Endothelial cell (in vitro differentiated cells): ENCODE measurements at places on chromosomes 1 and 21. TPM values are rescaled to one million over a fixed set of nuclear protein-coding genes. Genes with fewer than 3 reads are reported as not detected.

TNFRSF4 gene
- 0.80 TPM for total RNA-seq

SLC37A1 gene
- 12.3 TPM for total RNA-seq

EXO5 gene
- 14.8 TPM for total RNA-seq

TNNI3K gene
- not detected for total RNA-seq

DNA sequence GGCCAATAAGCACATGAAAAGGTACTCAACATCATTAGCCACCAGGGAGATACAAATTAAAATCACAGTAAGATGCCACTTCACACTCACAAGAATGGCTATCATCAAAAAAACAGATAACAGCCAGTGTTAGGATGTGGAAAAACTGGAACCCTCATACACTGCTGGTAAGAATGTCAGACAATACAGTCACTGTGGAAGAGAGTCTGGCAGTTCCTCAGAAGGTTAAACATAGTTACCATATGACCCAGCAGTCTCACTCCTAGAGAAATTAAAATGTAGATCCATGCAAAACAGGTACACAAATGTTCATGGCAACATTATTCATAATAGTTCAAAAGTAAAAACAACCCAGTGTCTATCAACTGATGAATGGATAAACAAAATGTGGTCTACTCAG, 33.3 kb downstream of the LDLRAD1 start:
- DNase-seq = no peak
- peaks cover 14% of the 10 kb centered on the region for H3K4me1 ChIP-seq
- H3K4me3 ChIP-seq = no peak overlapping the region
- no peaks in the 10 kb centered on the region for H3K27me3 ChIP-seq

- no peaks in the 10 kb centered on the region for H3K4me1 ChIP-seq
- no peaks in the 10 kb centered on the region for H3K27me3 ChIP-seq
- no peak overlapping the region for H3K27ac ChIP-seq
- DNase-seq = no peak
Measured at GRCh38 chr21:15935530-15935929, 205.7 kb downstream of the USP25 start.

GRCh38 chr21:37373539-37373938, 7.0 kb downstream of the DYRK1A start:
- no peak overlapping the region for H3K27ac ChIP-seq
- no peak for DNase-seq
- H3K4me1 ChIP-seq = peaks cover 55% of the 10 kb centered on the region
- peaks cover 3% of the 10 kb centered on the region for H3K27me3 ChIP-seq
- H3K36me3 ChIP-seq = peaks cover 5% of the 10 kb centered on the region
- no peak overlapping the region for H3K4me3 ChIP-seq

GRCh38 chr1:183180218-183180617, 5.8 kb upstream of the LAMC2 start:
- DNase-seq = no peak

- no peaks in the 10 kb centered on the region for H3K36me3 ChIP-seq
- H3K4me1 ChIP-seq = no peaks in the 10 kb centered on the region
- DNase-seq = no peak
- no peak overlapping the region for H3K4me3 ChIP-seq
- no peak overlapping the region for H3K27ac ChIP-seq
Measured at GRCh38 chr1:47930210-47930840, 66.9 kb downstream of the TRABD2B start.

DNA sequence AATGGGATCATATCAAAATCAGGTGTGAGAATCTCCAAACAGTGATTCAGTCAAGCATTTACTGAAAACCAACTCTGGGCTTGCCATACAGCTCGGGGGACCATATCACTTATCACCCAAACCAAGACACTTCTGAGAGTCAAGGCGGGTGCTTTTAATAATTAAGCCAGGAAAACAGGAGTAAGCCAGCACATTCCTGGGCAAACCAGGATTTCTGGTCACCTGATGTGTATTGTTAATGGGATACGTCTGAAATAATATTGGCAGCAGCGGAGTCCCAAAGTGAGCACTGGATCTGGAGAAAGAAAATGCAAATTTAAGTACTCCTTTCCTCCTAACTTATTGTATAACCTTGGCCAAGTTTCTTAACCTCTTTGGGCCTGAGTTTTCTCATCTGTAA, 17.6 kb downstream of the OSCP1 start:
- no peak overlapping the region for H3K27ac ChIP-seq
- peaks cover 9% of the 10 kb centered on the region for H3K27me3 ChIP-seq
- peaks cover 9% of the 10 kb centered on the region for H3K4me1 ChIP-seq
- H3K36me3 ChIP-seq = peaks cover 27% of the 10 kb centered on the region
- H3K4me3 ChIP-seq = no peak overlapping the region

DNA sequence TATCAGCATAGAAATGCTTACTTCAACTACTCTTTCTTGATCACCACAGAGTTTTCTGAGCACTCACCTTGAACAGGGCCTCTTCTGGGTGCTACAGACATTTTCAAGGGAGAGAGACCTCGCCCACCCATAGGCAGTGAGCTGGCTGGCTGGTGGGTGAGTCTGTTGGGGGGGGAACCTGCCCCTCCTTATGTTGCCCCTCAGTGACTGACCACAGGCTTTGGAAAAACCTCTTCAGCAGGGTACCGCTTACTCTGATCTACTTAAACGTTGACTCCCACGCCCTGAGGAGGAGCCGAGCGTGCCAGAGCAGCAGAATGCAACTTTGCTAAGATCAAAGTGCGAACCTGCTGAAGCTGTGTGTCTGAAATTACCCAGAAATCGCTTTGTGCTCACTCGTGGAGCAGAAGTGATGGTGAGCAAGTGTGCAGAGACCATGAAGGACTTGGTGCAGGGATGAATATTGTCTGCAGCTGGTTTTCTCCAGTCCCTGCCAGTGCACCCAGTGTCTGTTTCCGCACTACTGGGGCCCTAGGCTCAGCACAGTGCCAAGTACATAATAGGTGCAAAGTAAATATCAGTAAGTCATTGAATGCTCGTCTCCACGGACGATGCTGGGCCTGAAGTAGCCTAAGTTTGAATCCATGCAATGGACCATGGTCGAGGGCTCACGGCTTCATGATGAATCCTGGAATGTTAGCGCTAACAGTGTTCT, 158.7 kb upstream of the IRF2BP2 start:
- no peaks in the 10 kb centered on the region for H3K27me3 ChIP-seq
- no peak overlapping the region for H3K27ac ChIP-seq
- H3K4me1 ChIP-seq = peaks cover 41% of the 10 kb centered on the region

DNA sequence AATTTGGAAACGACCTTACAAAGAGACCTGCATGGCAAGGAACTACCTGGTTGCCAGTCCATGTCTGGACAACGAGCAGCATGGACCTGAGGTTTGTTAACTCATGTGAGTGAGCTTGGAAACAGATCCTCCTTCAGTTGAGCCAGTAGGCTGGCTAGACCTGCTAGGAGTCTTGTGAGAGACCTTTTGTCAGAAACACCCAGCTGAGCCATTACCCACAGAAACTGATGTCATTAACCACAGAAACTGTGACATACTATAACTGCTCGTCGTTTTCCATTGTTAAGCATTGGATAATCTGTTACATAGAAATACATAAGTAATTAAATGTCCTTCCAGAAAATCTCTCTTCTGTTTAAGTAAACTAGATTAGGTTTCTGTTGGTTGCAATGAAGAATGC, 211.1 kb upstream of the C21orf91 start:
- no peak overlapping the region for H3K27ac ChIP-seq
- H3K4me3 ChIP-seq = no peak overlapping the region
- no peak for DNase-seq
- H3K4me1 ChIP-seq = no peaks in the 10 kb centered on the region

- peaks cover 20% of the 10 kb centered on the region for H3K36me3 ChIP-seq
- no peak overlapping the region for H3K4me3 ChIP-seq
- H3K4me1 ChIP-seq = peaks cover 54% of the 10 kb centered on the region
- DNase-seq = no peak
Measured at GRCh38 chr21:37447288-37447936, 80.8 kb downstream of the DYRK1A start.

- H3K27ac ChIP-seq = no peak overlapping the region
- H3K4me1 ChIP-seq = peaks cover 27% of the 10 kb centered on the region
- no peak overlapping the region for H3K4me3 ChIP-seq
Measured at GRCh38 chr1:54609301-54609921, 13.9 kb downstream of the FAM151A start.

DNA sequence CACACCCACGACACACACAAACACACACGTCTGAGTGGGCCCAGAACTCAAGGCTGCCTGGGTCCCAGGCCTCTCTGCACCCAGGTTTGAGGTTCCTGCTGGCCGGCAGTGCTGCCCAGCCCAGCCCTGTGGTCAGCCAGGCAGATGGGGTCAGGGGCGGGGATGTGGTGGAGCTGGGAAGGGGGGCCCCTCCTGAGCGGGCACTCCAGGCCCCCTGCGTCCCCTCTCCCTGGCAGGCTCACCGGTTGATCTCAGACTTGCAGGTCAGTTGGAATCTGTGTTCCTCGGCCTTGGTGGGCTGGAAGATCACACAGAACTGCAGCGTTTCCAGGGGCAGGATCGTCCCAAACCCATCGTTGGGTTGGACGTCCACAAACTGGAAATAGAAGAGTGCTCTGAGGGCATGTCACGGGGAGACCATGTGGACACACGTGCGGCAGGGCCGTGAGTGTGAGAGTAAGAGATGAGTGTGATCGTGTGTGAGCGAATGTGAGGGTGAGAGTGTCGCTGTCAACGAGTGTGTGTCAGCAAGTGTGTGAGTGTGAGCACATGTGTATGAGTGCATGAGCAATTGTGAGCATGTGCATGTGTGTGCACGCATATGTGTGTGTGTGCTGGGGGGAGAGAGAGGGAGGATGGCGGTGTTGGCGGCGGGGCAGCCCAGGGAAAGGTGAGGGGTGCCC, 19.7 kb upstream of the TMEM52 start:
- H3K36me3 ChIP-seq = no peaks in the 10 kb centered on the region
- no peaks in the 10 kb centered on the region for H3K4me1 ChIP-seq
- no peak overlapping the region for H3K4me3 ChIP-seq
- H3K27ac ChIP-seq = no peak overlapping the region
